ENCODE measurements at places on chromosomes 11 and 22.

- no peak for DNase-seq
Measured at GRCh38 chr11:94297985-94298576, 6.3 kb upstream of the IZUMO1R start.

- peak; percentile 63 for DNase-seq
Measured at GRCh38 chr22:41403532-41404318, 22.0 kb downstream of the TEF start.

- no peak for DNase-seq
Measured at GRCh38 chr11:123479048-123479837, 49.2 kb downstream of the GRAMD1B start.

GRCh38 chr11:90629229-90629806, 406.5 kb upstream of the CHORDC1 start:
- no peak for DNase-seq

DNA sequence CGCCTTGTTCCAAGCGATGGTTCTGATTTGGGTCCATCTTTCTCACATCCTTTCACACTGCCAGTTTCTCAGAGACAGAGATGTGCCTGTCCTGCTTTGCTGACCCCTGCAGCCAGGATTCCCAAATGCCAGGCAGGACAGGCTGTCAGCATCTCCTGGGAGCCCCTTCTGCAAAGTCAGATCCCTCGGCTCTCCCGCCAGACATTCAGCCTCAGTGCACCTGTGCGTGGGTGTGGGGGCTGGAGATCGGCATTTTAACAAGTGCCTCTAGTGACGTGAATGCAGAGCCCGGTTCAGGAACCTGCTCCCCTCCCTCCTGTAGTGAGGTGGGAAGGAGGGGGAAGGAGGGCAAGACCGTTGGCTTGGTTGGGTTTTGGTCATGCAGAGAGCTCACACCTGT, 108.9 kb upstream of the FGF3 start:
- no peak for DNase-seq

GRCh38 chr11:33924341-33924740, 32.5 kb upstream of the LMO2 start:
- DNase-seq: no peak

- DNase-seq: no peak
Measured at GRCh38 chr22:27307545-27308247, 493.9 kb downstream of the MN1 start.

GRCh38 chr22:40529821-40530220, 106.7 kb downstream of the MRTFA start:
- DNase-seq: no peak

DNA sequence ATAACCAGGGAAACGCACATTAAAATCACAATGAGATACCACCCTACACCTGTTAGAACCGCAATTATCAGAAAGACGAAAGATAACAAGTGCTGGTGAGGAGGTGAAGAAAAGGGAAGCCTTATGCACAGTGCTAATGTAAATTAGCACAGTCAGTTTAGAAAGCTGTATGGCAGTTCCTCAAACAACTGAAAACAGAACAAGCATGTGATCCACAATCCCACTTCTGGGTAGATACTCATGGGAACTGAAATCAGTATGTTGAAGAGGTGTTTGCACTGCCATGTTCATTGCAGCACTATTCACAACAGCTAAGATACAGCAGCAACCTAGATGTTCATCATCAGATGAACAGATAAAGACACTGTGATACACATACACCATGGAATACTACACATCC, 75.0 kb upstream of the CCND1 start:
- no peak for DNase-seq

DNA sequence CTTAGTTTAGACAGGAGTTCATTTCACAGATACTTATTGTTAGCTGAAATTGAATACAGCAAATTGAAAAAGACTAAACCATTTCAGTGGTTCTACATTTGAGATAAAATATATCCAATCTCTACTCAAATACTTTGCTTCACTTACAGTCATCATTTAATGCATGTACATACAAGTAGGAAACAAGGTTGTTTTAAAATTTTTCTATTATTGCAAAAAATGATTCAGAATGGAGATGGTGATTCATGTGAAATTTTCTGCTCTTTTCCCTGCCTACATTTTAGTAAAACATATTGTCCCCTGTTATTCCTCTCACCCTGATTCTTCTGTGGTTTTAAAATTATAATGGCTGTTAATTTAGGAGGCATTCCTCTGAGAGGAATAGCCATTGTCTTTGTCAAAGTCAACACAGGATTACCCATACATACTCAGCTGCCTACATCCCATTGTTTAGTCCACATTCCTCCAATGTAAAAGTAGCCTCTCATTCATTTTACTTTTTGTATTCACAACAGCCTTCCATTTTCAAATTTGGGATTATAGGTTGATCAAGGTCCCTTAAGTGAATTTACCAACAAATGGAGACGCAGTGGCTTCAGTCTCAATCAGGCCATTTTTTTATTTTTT, 60.1 kb downstream of the TRPC6 start:
- DNase-seq: no peak

- no peak for DNase-seq
Measured at GRCh38 chr22:24095826-24096757, 85.0 kb downstream of the CABIN1 start.

DNA sequence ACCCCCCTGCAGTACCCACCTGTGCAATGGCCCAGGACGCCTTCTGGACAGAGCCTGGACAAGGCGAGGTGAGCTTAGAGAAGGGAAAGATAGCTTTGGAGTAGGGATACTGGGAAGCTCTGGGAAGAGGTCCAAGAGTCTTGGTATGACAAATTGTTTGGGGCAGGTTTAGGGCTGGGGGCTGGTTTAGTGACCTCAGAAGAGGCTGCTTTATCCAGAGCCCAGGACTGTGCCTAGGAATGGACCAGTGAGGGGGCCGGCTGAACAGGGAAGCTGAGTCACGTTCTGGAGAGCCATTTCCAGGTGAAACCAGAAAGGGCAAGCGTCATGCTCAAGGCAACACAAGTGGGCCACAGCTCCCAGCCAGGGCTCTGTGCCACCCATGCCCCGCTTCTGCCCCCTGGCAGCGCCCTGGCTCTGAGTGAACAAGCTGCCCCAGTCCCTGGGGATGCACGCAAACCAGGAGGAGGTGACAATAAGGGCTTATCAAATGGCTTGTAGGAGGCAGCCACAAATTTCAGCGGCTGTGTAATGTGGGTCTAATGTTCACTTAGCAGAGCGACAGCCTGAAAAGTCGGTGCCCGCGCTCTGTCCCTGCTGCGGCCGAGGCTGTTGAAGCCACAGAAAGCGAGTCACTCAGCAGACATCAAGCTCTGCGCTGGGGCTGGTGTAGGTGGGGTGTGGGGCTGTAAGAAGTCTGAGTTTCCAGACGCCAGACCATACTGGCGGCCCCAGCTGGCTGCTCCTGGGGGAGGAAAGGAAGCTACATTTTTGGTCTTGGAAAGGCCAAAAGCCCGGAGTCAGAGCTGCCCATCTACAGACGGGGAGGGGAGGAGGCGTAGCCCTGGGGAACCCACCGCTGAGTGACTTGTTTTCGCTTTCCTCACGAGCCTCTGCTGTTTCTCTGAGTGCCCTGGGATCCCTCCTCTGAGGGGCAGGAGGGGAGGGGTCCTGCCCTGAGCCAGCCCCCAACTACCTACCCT, 18.3 kb upstream of the SYT7 start:
- DNase-seq: no peak

GRCh38 chr22:49499433-49500075, 328.1 kb downstream of the BRD1 start:
- DNase-seq: no peak

- no peak for DNase-seq
Measured at GRCh38 chr22:44583061-44583760, 85.2 kb upstream of the RTL6 start.

DNA sequence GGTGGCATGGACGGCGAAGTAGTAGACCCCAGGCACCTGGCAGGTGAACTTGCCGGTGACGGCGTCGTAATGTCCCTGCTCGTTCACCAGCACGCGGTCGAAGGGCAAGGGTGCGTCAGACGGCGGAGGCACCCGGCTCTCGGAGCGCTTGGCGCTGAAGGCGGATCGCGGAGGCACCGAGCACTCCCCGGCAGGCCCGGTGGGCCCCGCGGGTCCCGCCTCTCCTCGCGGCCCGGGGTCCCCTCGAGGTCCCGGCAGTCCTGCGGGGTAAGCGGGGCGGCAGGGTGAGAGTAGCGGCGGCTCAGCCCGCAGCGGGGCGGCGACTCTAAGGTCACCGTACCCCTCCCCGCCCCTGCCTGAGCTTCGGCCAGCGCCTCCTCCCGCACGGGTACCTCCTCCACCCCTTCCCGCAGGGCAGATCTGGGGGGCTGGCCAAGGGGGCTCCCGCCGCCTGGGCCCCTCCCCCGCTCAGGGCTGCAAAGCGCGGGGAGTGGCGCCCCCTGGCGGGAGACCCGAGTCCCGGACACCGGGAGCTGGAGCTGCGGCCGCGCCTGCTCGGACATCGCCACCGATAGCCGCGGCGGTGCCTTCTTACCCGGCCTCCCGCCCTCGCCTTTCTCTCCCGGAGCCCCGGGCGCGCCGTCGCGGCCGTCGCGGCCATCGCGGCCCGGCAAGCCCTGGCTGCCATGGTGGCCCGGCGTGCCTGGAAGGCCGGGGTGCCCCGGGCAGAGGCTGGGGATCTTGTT, 921 bp downstream of the C1QTNF5 start:
- no peak for DNase-seq

DNA sequence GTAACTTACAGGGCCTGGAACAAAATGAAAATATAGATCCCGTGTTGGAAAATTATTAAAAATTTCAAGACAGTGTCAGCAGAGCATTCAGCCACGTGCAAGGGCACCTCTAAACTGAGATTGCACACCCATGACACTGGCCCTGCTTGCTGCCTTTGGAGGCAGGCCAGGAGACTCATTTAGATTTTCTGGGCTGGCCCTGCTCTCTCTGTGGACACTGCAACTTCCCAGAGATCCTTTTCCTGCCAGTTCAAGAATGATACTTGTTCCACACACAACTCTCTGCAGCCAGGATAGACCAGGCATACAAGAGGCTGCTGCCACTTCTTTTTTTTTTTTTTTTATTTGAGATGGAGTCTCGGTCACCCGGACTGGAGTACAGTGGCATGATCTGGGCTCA, 56.7 kb upstream of the PTPRJ start:
- DNase-seq: no peak

GRCh38 chr22:20606041-20606783, 98.8 kb downstream of the MED15 start:
- DNase-seq: peak; percentile 16

DNA sequence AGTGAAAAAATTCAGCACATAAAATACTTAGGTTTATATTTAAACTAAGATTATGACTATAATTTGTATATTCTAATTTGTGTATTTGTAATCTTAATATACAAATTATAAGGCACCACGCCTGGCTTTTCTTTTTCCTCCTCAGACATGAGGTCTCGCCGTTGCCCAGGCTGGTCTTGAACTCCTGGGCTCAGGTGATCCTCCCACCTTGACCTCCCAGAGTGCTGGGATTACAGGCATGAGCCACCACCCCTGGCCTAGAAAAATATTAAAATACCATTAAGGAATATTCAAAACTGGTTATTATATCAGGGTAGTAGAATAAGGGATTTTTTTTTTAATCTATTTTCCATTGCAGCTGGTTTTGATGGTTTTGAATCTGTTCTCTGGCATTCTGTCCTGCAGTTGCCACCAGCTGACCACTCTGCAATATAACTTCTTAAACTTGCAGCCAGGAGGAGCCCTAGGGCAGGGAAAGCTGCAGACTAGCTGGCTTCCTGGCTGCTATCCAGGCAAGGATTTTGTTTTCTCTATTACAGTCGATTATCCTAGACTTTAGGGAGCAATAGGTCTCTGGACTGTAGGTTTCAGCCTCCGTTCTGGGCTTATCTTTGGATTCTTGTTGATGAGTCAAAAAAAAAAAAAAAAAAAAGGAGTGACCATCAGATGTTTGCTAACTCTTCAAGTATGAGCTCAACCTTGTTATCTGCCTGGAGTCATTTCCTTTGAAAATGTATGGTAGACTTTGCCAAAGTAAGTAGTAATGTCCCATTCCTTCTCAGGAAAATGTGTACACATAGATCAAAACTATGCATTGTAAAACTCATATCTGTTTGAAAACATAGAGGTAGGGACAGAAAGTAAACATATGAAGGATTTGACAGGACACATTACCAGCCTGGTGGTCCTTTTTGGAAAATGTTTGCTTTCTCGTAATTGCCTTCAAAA, 13.2 kb downstream of the POLA2 start:
- no peak for DNase-seq

GRCh38 chr11:27174672-27175210, 134.1 kb downstream of the BBOX1 start:
- DNase-seq: no peak

DNA sequence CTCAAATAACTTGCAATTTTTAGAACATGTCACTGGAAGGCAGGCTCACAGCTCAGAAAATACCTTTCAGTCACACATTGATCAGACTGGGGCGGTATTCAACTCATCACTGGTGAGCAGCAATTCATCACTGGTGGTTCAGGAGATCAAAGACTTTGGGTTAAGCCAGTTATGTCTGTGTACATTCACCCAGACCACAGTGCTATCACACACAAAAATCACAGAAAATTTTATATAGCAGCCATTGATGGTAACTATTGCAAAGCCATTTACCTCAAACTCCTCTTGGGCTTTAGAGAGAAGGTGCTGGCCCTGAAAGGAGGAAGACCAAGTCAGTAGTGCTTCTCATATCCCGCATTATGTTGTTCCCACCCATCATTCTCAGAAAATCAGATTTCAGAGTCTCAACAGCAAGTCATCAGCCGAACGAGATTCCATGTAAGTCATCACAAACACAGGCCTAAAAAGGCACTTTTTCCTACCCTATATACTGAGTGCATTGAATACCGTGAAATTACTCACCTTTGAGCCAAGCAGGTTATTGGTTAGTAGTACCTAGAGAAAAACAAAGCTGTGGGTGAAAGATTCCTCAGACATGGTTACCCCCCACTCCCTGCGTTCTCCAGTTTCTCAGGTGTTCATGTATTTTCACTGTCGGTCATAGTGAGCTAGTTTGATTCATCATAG, 14.0 kb upstream of the WDR74 start:
- DNase-seq: no peak

DNA sequence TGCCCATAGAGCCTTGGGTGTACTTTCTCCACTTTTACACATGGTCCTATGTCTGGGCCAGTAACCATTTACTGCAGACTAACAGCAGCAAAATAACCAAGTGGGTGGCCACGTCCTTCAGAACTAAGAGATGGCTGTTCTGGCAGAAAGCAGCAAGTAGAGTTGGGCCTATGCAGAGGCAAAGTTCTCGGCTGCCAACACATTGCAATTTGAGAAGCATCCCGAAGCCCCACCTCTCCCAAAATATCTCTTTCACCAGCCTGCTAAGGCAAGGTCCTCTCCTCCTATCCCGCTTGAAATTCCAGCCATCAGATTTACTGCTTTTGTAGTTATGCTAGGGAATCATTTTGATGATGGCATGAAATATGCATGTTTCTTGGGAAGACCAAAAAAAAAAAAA, 118.5 kb upstream of the APOA1 start:
- DNase-seq: no peak

- DNase-seq: no peak
Measured at GRCh38 chr11:120314861-120315260, 10.2 kb upstream of the TLCD5 start.
